ENCODE measurements at places on chromosomes 2 and 18.
A peak's percentile ranks its signal among the peaks of the same experiment; 100 is the strongest.

- no peak for DNase-seq
Observed at GRCh38 chr18:78798402-78799175, 181.0 kb upstream of the SALL3 start.

DNA sequence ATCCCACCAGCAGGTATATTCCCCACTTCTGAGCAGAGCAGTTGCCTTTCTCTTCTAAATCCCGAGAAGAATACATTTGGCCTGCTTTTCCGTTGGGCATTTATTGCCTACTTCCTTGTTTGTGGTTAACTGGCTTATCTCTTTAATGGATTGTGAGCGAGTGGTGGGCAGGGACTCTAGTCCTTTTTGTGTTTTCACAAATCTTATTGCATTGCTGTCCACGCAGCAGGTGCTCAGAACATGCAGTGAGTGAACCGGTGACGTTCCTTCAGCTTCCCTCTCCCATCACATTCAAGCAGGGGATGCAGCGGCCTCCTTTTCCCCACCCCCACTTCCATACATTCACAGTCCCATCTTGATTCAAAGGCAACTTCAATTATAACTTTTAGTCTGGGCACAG, 28.9 kb upstream of the GAREM2 start:
- DNase-seq, result peak; percentile 40

GRCh38 chr2:39730685-39731302, 48.3 kb downstream of the THUMPD2 start:
- DNase-seq, result peak; percentile 59

GRCh38 chr2:148874868-148875341, at the start of gene KIF5C:
Gene KIF5C (plus strand): TSS chr2:148875227. CDS start chr2:148875618, 391 bp downstream.
- peak; percentile 60 for DNase-seq

DNA sequence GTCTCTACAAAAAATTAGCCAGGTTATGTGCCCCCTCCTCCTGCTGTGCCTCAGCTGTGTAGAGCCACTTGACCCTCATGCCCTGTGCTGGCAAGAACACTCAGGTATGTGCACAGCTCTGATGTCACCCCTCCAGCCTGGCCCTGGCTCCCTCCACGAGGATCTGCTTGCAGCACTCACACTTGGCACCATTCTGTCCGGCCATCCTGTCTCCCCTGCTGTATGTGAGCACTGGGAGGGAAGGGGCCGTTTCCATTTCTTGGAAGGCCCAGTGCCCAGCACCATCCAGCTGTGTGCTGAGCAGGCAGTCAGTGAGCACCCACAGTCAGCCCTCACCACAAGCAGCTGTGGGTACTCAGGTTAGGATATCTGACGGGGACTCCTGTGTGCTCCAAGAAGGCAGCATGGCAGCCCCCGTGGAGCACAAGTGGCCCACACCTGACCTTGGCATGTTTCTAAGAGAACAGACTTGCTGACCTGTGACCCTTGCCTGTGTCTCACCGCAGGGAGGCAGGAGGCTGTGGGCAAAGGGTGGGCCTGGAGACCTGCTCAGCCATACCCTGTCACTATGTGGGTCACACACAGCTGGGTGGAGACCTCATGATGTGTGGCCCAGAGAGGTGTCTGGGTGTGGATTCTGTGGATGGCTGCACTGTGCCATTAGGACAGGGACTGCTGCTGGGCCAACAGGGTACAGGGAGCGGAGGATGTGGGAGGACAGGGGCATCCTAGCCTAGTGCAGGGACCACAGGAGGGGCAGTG, 31.5 kb downstream of the USP34 start:
- no peak for DNase-seq

- no peak for DNase-seq
Observed at GRCh38 chr2:232281858-232282507, 96.6 kb upstream of the ALPP start.

GRCh38 chr18:55488473-55488872, 99.5 kb downstream of the TCF4 start:
- DNase-seq, result no peak

DNA sequence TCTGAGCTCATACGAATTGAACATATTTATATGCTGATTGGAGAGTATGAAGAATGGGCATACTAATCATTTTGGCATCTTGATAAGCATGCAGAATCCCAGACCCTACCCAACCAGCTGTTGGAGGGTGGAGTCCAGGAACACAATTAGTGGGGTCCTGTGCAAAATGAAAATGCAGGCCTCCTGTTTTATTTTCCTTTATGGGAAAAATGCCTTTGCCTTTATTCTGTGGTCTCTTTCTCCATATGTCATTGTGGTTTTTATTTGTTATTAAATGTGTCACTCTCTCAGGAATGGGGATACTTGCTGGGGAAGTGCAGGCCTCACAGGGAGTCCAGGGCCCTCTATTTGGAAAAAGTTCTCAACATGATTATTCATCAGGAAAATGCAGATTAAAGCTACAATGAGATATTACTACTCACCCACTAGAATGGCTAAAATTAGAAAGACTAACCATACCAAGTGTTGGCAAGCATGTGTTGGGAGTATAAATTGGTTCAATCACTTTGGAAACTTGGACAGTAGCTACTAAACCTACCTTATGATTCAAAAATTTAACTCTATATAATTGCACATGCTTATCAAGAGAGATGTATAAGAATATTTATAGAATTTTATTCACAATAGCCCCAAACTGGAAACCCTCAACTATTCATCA, 223.1 kb upstream of the FBXO11 start:
- no peak for DNase-seq
